ENCODE measurements at places on chromosomes 16 and 17.

DNA sequence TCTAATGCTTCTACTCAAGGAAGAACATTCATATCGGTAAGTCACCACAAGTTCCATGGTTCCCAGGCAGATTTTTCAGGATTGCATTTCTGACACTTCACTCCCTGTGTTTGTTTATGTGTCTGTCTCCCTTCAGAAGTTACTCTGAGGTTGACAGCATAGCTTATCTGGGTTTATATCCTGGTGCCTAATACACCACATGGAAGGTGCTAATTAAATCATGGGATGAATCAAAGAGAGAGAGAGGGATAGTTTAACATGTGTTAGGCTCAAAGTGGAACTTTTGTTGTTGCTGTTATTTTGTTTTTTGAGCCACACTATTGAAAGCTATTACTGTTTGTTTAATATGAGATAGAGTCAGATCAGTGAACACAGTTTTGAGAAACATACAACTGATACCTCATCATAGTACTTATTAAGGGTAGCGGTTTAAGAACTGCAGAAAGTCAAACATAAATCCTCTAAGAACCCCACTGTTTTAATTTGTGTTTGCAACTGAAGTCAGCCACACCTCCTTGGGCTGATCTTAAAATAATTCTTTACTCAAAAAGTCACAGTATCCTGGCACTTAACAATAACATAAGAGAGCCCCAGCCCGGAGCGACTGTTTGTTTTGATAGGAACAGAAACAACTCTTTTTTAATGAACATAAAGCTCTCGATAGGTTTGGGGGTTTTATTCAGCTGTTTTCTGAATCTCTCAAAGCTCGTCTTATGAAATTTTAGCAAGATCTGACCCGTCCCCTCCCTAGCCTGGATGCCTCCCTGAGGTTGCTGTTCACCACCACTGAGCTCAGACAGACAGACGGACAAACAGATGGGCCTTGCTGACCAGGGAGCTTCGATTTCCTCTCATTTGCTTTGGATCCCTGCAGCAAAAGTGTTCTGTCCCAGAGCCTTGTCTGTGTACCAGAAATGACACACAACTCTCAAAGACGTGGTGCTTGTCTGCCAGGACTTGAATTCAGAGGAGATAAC is 98.3 kb upstream of the MYOCD start:
- DNase-seq = no peak

DNA sequence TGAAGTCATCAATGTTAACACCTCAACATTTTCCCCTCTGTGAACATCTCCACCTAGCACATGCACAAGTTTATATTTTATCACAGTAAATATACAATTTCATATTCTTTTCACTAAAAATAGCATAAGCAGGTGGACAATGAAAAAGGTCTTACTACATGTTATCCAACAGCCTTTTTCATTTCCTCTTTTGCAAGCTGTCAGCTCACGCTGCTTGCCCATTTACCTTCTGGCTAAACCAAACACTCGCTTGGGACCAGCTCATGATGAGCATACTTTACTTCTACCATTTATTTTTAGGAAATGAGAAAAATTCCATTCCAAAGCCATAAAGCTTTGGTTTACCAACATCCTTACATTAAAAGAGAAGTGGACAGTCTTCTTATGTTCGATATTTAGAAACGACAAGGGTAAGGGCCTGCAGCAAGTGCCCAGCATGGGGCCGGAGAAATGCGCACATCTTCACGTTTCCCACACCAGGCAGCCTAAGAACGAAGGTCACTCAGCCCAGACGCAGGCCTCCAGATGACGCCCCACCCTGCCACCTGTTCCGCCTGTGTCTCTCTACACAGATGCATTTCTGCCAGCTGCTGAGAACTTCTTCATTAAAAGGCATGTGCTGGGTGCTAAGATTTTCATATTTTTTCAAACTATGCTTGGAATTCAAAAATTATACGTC is 13.9 kb downstream of the SNN start:
- no peak for DNase-seq

GRCh38 chr17:12622726-12623125 is 43.0 kb upstream of the MYOCD start:
- DNase-seq = no peak

DNA sequence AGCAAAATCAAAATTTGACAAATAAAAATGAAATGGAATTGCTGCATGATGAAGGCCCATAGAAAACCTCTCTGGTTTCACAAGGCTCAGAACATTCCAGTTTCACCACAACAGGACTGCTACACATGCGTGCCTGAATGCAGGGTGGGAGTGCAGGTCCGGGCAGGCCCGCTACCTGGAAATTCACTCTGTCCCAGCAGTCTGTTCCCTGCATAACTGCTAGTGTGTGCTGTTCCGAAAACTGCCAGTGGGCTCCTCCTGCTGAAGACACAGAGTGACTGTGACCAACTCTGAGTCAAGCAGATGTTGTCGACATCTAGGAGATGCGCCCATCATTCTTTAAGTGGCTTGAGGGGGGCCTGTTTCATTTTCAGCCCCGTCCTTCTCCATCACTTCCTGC is 284.8 kb upstream of the MAF start:
- DNase-seq = no peak

DNA sequence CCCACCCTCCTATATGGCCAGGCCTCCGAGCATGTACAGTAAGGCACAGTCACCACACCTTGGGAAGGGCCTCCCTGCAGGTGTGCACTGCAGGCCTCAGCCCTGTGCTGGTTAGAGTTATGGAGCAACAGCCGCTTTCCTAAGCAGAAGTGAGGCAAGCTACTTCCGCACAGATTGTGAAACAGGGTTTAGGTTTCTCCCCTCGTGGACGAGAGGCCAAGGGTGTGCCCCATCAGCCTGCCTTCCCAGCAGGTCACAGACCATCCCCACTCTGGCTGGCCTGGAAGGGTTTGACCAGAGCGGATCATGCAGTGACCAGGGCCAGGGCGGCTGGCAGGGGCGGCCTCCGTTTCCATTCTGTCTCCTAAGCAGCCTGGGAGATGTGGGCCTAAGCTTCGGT is 4.7 kb downstream of the MSRB1 start:
- DNase-seq = no peak

- DNase-seq = no peak
Observed at GRCh38 chr16:79769270-79769927, 168.9 kb upstream of the MAF start.

DNA sequence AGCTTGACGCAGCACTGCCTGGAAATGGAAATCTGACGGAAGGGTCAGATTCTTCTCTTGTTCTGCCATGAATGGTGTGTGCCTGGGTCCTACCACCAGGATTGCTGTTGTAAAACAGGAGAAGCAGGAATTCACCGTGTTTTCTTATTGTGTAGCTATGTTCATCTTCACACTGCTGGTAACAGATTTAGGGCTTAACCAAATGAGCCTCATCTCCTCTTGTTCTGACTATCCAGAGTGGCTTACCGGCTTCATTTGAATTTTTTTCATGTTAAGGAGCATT is 97.3 kb upstream of the CHMP6 start:
- DNase-seq = no peak

- no peak for DNase-seq
Observed at GRCh38 chr17:50259477-50260324, 14.6 kb upstream of the TMEM92 start.

- DNase-seq = no peak
Observed at GRCh38 chr16:10791048-10791447, 27.5 kb downstream of the TVP23A start.

DNA sequence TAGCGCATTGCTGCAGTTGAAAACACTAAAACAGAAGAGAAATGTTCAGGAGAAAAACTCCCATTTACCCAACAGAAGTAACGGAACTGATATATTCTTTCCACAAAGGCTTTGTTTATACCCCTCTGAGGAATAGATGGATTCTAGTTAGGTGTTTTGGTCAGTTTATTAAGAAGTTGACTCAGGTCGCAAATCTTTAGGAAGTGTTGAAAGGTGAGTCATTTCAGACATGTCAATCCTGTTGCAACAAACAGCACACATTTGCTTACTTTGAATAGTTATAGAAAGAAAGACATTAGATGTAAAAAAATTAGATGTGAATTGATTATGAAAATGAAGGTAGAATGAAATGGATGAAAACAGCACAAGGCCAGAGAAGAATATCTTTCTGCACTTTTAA is 941.0 kb downstream of the KCNJ2 start:
- DNase-seq = no peak

DNA sequence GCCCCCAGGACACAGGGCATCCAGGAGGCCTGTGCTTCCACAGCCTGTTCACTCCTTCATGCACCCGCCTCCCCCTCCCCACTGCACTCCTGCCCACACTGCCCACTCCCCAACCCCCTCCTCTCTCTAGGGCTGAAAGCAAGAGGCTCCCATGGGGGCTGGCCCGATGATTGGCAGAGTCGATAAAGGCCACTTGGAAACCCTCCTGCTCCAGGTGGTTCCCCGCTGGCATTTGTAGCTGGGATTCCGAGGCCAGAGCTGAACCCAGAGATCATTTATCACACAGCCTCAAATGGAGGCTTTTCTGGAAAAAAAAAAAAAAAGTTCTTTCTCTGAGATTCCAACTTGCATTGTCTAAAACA is 74.1 kb downstream of the SREBF1 start:
- DNase-seq = no peak

DNA sequence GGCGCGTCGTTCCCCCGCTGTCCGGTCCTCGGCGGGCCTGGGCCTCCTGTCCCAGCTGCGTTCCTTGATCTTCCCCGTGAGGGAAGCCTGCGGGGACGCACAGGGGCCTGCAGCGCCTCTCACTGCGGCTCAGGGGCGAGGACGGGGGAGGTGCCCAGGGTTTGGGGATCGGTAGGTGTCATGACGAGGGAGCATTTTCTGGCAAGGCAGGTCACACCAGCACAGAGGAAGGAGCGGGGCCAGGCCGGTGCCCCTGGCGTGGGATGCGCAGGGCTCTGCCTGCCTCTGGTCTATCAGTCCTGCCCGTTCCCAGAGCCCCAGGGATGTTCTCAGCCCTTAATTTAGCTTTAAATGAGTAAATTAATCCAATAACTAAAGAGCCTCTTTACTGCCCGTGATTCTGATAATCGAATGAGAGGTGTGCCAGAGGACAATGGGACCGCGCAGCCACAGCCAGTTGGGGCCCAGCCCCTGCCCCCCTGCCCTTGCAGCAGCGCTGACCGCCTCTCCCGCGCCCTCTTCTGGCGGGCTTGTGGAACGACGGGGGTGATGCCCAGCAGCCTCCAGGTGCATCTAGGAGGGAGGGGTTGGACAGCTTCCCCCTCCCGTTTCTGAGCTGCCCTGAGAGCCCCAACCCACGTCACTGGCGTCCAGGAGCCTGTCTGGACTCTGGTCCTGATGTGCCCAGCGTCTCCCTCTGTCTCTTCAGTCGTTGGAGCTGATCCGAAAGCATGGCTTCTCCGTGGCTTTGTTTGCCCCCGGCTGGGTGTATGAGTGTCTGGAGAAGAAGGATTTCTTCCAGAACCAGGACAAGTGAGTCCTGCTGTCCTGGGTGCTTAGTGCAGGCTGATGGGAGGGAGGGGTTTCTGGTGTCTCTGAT is 7.9 kb downstream of the ENGASE start:
- DNase-seq = no peak

DNA sequence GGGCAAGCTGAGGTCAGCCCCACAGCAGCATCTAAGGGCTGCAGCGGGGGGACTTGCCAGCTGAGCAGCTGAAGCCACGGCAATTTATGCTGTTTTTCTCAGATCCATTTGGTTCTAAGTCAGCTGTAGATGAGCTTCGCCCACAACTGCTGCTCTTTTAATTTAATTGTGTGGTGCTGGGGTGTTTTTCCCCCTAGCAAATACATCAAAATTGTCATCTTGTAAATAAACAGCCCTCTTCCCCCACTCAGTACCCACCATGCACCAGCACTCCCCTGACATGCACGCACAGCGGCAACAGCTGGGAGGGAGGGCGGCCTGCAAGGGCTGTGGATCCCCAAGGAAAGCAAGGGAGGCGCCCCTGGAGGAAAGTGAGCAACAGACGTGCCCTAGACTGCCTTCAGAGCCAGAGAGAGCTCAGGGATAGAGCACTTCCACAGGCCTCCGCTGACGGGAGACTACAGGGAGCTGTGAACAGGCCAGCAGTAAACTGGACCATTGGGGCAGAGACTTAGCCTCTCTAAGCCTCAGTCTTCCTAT is 149.5 kb downstream of the TMEM132E start:
- no peak for DNase-seq

GRCh38 chr17:50329716-50330115 is 16.2 kb upstream of the XYLT2 start:
- no peak for DNase-seq

GRCh38 chr16:87815567-87815966 is 49.8 kb upstream of the KLHDC4 start:
- DNase-seq = no peak

GRCh38 chr17:41492771-41493170 is 3.1 kb upstream of the KRT36 start:
- DNase-seq = no peak

DNA sequence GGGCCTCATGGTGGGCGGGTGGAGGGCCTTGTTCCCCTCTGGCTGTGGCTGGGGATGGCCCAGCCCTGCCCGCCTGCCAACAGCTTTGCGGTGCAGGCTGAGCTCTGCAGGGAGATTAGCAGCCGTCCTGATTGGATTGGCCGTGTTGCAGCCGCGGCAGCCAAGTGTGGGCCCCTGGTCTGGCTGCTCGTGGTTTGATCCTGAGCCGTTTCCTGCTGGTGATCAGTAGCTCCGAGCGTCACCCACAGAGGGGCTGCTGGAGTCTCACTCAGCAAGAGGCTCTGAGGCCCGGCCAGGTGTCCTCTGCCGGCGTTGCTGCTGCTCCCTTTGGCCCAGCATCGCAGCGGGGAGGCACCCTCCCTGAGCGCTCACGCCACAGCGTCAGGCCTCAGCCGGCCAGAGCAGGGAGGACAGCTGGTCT is 32.5 kb downstream of the BAIAP2 start:
- DNase-seq = no peak

- no peak for DNase-seq
Observed at GRCh38 chr17:42027961-42028790, 8.3 kb downstream of the NKIRAS2 start.

GRCh38 chr17:79249929-79250521 is 175.4 kb downstream of the ENGASE start:
- DNase-seq = no peak

GRCh38 chr17:39938140-39938869 is 10.8 kb downstream of the LRRC3C start:
- no peak for DNase-seq

GRCh38 chr16:637081-638018 is 1.2 kb upstream of the METTL26 start:
- no peak for DNase-seq

GRCh38 chr16:58264961-58265479 is 29.8 kb downstream of the PRSS54 start:
- DNase-seq = no peak

DNA sequence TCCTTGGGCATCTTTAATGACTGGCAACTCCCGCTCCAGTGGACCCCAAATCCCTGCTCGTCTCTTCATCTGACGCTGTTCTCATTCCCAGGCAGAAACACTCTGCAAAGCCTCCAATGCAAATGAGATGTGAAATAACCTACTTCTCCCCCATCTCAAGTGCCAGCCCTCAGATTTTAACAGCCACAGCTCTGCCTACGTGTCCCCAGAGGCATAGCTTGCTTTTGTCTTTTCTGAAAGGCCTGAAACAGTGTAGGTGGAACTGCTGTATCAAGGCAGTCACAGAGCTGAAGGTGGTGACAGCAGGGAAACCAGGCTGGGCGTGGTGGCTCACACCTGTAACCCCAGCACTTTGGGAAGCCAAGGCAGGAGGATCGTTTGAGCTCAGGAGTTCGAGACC is 14.7 kb downstream of the RPH3AL start:
- no peak for DNase-seq

Measured in stimulated activated CD4-positive, alpha-beta T cell treated with anti-CD3 and anti-CD28 coated beads, TNF-alpha, amount 100 ng/mL, for 4 hours (primary cell).